Heart left ventricle (tissue), 16 donors: ENCODE measurements at places on chromosomes 11 and 22.

DNA sequence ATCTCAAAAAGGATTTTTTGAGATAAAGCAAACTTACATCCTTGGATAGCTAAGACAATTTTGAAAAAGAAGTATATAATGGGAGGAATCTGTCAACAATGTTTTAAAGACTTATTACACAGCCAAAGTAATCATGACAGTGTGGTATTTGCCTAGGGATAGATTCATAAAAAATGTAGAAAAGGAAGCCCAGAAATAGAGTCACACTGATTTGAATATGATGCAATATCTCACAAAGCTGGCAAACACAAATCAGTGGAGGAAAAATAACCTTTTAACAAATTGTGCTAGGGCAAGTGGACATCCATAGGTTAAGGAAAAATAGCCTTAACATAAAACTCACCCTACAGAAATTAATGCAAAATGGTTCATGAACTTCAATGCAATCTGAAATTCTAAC lies 6.0 kb downstream of the XKR3 start:
- no peak for DNase-seq

- DNase-seq: no peak
Observed at GRCh38 chr11:3093281-3094191, 36.3 kb upstream of the CARS1 start.

DNA sequence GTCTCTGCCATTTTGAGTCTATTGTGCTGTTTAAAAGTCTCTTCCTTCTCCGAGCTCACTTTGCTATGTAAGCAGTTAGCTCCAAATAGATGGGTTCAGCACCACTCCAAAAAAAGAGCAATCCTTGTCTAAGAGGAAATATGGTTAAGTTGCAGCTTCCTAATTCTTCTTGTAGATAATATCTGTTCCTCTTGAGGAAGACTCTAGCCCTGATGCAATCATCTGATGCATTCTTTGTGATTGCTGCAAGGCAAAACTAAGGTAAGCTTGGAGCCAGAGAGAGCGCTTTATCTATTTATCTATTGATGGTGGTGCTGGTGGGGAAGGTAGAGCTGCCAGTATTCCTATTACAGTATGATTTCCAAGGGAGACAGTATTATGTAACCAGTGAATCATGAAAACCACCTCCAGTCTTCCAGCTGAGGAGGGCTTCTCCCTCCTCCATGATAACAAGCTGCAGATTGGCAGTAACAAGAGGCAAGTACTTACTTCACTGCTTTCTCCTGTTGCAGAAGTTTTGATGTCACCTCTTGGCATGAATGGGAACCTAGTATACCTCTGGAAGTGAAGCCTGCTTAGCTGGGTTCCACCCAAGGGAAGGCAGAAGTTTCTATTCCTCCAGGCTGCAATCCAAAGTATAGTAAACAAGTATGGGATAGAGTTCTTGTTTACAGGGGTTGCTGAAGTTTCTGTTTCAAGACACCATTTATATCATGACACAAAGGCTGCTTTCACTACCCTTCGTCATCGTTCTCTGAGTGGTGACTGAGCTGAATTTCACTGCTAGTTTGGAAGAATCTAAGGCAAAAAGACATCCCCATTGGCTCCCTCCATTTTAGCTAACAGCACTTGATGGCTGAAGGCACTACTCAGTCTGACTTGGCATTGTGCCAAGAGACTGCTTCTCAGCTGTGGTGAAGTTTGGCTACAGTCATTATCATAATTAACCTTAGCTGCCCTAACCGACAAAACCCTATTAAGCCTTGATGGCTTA lies 49.7 kb downstream of the FDX1 start:
- DNase-seq: no peak

DNA sequence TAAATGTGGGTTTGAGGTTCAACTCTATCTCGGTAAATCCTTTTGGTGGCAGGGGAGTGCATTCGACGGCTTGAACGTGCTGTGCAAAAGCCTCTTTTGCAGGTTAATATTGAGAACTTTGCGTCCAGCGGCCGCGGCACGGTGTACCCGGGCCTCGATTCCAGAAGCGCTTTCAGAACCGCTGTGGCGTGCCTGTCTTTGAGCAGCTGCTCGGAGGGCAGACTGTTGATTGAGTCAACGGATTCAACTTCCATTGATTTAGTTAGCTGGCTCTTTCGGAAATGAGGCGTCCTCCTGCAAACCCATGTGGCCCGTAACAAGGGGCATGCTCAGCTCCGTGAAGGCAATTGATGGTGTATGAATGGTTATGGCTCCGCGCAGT lies 1247.8 kb downstream of the BRD1 start:
- no peak for DNase-seq

- DNase-seq: no peak
Observed at GRCh38 chr11:121035780-121036179, 11.9 kb downstream of the TBCEL start.
